ENCODE measurements at places on chromosomes 6 and 20.

DNA sequence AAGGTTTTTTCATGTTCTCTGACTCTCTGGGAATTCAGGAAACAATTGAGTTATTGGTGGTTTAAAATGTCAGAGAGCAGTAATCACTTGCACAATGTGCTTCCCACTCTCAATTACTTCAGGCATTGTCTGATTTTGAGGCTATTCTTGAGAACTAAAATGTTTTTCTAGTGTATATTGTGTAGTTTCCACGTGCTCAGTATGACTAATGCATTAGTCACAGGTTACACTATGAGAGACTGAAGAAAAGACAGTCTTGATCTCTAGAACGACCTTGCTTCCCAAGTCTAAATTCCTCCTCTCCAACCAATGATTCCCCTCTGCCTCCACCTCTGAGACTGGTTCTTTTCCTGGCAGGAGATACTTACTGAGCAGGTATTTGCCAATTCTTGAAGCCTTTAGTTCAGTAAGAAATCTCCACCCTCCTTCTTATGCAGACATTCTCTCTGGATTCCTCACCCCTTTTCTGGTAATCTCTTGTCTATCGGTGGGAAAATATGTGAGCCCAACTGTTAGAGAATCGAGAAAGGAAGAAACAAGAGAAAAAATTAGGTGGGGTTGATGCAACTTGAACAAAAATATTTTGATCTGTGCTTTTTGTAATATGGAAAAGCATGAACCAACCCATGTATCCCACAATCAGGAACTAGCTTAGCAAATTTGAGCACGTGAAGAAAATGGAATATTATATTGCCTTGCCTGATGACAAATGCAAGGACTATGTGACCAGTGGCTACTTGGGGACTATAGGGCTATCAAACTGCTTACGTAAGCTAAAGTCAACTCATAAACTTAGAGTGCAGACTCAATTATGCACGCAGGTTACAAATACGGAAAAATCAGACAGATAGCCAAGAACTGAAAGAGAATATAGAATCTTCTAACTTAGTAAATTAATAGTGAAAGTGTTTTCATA, 61.1 kb upstream of the SLC22A16 start:
- no peak for DNase-seq

DNA sequence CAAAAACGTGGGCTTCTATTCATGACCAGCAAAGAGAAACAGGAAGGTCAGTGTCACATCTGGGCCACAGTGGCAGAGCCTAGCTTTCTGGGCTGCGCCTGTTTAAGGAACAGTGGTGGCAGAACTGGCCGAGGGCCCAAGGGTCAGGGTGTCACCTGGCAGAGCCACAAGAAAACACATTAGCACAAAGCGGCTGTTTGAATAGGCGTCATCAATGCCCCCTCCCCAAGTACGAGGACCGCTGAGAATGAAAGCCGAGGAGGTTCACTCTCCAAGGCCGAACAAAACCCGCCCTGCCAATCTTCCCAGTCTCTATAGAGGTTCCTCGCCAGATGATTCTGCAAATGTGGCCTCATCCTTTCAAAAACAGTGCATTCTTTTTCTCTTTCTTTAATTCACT, 125.2 kb upstream of the TRAF3IP2 start:
- DNase-seq = no peak

- DNase-seq = peak; percentile 22
These were observed 8.3 kb upstream of the ANKRD60 start for GRCh38 chr20:58236612-58237317.

GRCh38 chr20:25003002-25003401, 10.5 kb upstream of the APMAP start:
- DNase-seq = no peak

GRCh38 chr20:3218307-3218988, 9.2 kb downstream of the ITPA start:
- no peak for DNase-seq

GRCh38 chr6:37554480-37554819, 54.8 kb upstream of the CCDC167 start:
- no peak for DNase-seq

DNA sequence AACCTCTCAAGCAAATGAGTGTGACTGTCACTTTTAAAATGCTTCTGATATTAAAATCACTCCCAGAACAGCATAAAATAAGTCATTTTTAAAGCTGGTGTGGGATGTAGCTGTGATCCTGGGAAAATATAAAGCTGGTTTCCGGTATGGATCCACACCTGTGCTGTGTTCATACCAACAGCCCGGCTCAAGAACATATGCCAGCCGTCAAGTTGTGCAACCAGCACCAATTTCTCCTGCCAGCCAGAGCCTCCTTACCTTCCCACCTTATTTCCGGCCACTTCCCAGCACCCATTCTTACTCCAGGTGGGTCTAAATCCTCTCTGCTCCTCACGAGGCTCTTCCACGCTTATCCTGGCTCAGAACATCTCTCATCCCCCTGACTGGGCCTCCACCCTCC, 50.9 kb upstream of the RPS6KA2 start:
- no peak for DNase-seq

DNA sequence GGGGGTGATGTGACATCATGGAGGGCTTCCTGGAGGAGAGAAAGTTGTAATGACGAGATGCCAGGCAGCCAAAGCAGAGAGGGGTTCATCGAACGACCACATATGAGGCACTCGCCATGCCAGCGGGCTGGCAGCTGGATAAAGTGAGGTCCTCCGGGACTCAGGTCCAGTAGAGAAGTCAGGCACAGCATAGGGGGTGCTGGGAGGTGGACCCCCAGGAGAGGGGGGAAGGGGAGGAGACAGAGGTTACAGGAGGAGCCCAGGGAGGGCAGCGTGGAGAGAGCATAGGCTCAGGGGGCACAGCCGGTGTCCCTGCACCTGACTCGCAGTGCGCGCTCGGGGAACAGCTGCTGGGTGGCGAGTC, 174.7 kb downstream of the BMP7 start:
- no peak for DNase-seq

GRCh38 chr6:40900791-40901190, 138.2 kb downstream of the UNC5CL start:
- DNase-seq = no peak

- no peak for DNase-seq
These were observed 41.8 kb upstream of the ARFGEF2 start for GRCh38 chr20:48879612-48880245.

DNA sequence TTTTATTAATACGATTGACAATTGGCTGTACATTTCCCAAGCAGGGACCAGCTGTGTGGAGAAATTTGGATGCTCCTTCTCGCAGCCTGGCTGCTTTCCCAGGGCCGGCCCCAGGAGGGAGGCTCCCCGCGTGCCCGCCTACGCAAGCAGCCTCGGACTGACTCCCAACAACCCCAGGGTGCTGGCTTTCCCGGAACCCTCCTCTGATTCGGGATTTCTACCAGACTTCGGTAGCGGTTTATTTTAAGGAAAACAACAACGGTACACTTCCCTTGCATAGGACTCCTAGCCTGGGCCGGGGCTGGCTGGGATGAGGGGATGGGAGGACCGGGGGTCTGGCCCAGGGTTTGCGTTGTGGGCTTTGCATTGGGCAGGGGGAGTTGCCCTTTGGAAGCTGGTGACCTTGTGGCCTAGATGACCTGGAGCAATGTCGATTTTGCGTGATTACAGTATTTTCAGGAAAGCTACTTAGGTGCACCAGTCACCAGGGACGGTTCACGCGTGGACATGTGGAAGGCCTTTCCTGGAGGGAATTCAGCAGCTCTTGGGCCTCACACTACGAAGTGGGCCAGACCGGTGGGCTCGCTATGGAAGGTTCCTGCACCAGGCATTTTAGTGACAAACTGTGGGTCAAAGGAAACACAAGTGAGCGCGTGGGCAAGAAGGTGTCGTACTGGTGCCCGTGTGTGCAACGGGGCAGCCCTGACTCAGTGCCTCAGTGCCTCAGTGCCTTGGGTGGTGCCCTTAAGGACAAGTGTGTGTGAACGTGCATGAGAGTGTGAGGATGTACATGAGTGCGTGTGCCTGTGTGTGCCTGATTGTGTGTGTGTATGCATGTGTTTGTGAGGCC, 20.7 kb upstream of the PHACTR3 start:
- DNase-seq = no peak

- DNase-seq = no peak
These were observed 58.9 kb downstream of the SASH1 start for GRCh38 chr6:148401571-148401970.

- DNase-seq = no peak
These were observed 92.6 kb upstream of the AGPAT4 start for GRCh38 chr6:161366301-161366923.

DNA sequence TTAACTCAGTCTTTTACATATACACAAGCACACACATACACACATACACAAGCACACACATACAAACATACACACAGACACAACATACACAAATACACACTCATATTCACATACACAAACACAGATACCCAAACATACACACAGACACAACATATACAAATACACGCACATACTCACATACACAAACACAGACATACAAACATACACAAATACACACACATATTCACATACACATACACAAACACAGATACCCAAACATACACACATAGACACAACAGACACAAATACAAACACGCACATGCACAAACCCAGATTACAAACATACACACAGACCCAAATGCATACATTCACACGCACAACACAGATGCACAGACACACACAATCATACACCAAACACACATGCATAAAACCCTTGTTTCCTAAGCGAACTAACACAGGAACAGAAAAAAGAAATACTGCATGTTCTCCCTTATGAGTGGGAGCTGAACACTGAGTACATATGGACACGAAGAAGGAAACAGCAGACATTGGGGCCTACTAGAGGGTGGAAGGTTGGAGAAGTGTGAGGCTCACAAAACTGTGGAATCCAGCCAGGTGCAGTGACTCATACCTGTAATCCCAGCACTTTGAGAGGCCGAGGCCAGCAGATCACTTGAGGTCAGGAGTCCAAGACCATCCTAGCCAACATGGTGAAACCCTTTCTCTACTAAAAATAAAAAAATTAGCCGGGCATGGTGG, 34.2 kb downstream of the PIM1 start:
- no peak for DNase-seq

GRCh38 chr6:147204060-147204785, at the start of gene STXBP5:
STXBP5 (plus strand) TSS chr6:147204417; CDS start chr6:147204533, 116 bp downstream.
- DNase-seq = peak; percentile 73

GRCh38 chr20:37356387-37356786, 10.4 kb downstream of the SRC start:
- no peak for DNase-seq

DNA sequence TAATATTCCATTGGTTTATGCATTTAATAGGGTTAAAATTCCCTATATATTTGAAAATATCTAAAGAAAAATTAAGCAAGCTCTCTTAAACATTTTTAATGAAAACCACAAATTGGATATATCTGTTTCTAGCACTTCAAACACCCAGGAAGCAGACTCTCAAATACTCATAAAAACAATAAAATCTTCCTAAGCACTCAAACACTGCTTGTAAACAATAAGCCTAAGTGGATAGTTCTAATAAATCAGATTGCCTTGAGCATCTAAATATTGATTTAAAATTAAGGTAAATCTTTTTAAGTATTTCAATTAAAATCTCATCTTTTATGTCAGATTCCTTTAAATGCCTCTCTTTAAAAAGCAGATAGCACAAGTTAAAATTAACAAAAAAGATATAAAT, 254.4 kb downstream of the KCNQ5 start:
- no peak for DNase-seq

GRCh38 chr6:102068349-102068929, 674.9 kb downstream of the GRIK2 start:
- no peak for DNase-seq

DNA sequence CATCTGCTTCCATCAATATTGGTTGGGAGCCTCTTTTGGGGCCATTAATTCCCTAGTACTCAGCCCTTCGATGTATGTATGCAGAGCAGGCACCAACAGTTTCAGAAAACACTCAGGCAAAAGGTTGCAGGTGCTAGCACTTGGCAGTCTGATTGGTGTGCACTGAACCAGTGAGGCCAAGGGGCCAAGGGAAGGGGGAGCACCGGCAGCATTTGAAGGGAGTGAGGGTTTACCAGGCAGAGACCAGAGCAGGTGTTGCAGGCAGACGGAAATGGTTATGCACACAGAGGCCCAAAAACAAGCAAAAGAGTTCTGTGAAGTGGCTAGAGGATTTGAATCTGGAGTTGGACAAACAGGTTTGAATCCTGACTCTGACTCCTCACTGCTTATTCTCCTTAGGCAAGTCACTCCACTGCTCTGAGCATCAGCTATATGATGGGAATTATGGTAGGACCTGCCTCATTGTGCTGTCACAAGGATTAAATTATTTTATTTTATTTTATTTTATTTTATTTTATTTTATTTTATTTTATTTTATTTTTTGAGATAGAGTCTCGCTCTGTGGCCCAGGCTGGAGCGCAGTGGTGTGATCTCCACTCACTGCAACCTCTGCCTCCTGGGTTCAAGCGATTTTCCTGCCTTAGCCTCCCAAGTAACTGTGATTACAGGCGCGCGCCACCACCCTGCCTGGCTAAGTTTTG, 58.1 kb upstream of the SHLD1 start:
- no peak for DNase-seq

DNA sequence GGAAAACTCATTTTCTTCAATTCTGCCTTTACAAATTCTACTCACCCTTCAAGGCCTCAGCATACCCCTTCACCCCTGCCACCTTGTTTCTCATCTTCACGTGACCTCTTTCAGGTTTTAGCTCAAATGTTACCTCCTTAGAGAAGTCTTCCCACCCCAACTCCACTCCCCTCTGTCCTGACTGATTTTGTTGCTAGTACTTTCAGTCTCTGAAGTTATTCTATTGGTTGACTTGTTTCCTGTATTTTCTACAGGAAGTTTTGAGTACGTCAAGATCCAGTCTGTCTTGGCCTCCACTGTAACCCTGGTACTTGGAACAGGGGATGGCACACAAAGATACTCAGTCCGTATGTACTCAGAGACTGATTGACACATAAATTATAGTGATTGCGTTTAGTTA, 296.1 kb downstream of the DHX35 start:
- no peak for DNase-seq

GRCh38 chr20:63003546-63003945, 3.2 kb downstream of the BHLHE23 start:
- no peak for DNase-seq

GRCh38 chr20:20334489-20334888, 33.4 kb upstream of the INSM1 start:
- no peak for DNase-seq

GRCh38 chr6:71258078-71258866, 30.3 kb upstream of the OGFRL1 start:
- no peak for DNase-seq
